Psoas muscle (tissue), 8 donors: ENCODE measurements at places on chromosomes 12 and 14. TPM values are rescaled to one million over a fixed set of nuclear protein-coding genes. Genes with fewer than 3 reads are reported as not detected.

GRCh38 chr14:98244966-98245569, 1026.9 kb downstream of the BCL11B start:
- no peak for DNase-seq

- DNase-seq, result no peak
Measured at GRCh38 chr12:29145372-29146170, 3.5 kb upstream of the FAR2 start.

GRCh38 chr14:101124815-101125214, 221.3 kb upstream of the RTL1 start:
- no peak for DNase-seq

MYO1H gene
- 0.10 TPM for total RNA-seq

- DNase-seq, result no peak
Measured at GRCh38 chr14:59398841-59399240, 66.3 kb downstream of the GPR135 start.

CLEC1A gene
- total RNA-seq, result 3.8 TPM

DNA sequence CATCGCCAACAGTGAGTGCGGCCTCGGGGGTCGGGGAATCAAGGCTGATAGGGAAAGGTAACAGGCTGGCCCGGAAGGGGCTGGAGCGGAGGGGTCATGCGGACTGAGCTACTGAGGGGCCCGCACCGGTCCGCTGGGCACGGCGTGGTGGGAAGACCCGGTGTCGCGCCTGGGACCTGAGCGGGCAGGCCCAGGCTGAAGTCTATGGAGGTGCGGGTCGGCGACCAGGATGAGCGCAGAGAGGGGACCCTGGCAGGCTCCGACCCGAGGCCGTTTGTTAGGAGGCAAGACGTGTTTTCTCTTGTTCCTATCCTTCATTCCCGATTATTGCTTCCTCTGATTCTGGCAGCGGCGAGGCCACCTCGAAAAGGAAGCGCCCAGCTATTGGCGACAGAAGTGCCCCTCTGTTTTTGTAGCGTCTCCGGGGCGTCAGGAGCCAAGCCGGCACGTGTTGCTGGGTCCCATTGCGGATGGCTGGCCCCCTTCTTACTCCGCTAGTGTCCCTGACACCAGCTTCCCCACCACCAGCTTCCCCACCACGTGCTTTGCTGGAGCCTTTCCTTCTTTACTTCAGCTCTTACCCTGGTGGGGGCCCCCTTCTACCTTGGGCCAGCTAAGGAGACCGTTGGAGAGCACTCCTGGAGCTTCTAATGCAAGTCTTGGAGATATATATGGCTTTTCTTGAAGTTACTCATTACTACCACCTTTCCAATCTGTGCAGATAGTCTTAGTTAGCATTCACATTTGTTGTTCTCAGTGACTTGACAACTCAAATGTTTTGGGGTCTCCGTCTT, 653 bp downstream of the PA2G4 start:
- peak; percentile 56 for DNase-seq

ANKRD33 gene
- not detected for total RNA-seq

RIMKLB gene
- total RNA-seq, result 12.9 TPM

DNA sequence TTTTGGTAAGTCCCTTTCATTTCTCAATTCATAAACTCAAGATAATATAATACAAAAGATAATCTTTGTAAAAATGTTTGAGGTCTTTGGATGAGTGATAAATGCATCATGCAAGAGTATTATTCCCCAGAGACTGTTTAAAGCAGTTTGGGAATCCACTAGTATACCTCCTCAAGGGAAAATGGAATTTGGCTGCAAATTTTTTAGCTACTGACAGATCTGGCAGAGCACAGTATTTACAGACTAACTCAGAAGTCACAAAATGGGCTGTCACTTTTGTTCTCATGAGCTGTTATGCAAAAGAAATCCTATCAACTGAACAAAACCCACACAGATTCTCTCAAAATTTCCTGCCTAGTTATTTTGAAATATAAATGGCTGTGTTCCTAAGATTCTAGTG, 9.9 kb downstream of the SPIC start:
- no peak for DNase-seq

GRCh38 chr12:53078425-53079225, 565 bp downstream of the SPRYD3 start:
- DNase-seq, result no peak

COL2A1 gene
- total RNA-seq, result not detected

- no peak for DNase-seq
Measured at GRCh38 chr12:25262389-25263074, 11.8 kb upstream of the KRAS start.
